Hepatic stellate cell (primary cell): ENCODE measurements at places on chromosomes 2 and 18.

- no peak for DNase-seq
Measured at GRCh38 chr2:43402452-43402937, 176.1 kb upstream of the ZFP36L2 start.

GRCh38 chr18:50083708-50084107, 111.2 kb downstream of the MYO5B start:
- no peak for DNase-seq

DNA sequence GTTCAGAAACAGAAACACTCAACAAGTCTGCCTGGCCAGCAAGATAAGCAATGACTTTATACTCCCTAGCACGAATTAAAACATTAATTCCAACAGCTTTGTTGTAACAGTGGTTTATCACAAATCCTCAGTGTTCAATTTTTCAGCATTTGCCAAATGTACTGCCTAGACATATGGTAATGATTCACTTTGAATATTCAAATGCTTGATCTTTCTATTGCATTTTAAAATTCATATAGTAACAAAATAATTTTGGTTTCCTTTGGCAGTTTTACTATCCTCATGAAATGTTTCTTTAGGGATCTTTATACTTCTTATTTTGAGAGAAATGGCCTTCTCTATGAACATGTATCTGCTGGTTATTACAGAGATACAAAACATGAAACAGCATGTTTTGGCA, 851.8 kb upstream of the NXPH2 start:
- no peak for DNase-seq

DNA sequence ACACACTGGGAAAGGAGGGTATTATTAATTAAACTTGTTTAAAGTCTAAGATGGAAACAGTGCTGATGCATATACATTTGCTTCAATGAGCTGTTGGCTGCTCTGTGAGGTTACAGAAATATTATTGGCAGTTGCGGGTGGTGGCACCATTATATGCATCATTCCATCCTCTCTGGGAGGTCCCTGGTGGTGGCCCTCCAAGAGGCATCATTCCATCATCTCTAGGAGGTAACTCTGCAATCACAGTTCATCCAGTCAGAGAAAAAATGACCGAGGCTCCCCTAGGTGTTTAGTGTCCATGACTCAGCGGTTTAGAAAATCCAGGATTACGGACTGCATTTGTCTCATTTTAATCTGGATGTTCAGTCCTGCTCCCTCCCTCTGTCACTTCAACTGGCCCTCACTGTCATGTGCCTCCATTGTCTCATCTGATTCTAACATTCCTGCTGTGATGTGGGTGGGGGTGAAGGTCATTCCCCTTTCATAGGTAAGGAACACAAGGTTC, 15.4 kb downstream of the AFF3 start:
- no peak for DNase-seq

DNA sequence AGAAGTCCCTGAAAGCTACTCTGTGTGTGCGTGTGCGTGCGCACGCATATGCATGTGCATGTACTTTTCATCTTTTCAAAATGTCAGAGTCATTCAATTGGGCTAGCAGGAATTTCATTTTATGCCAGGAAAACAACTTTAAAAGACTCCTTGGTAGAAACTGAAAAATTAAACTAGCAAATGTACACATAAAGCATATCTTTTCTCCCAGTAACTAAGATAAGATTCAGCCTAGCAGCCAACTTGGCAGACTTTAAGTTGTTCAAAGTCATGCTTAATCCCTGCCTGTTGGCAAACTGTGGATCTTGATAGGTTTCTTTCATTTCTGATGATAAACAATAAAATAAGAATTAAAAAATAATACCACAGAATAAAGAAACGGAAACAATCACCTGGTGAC, 1129.1 kb downstream of the LRP1B start:
- no peak for DNase-seq

- DNase-seq: no peak
Measured at GRCh38 chr18:25001803-25002202, 350.2 kb downstream of the ZNF521 start.

DNA sequence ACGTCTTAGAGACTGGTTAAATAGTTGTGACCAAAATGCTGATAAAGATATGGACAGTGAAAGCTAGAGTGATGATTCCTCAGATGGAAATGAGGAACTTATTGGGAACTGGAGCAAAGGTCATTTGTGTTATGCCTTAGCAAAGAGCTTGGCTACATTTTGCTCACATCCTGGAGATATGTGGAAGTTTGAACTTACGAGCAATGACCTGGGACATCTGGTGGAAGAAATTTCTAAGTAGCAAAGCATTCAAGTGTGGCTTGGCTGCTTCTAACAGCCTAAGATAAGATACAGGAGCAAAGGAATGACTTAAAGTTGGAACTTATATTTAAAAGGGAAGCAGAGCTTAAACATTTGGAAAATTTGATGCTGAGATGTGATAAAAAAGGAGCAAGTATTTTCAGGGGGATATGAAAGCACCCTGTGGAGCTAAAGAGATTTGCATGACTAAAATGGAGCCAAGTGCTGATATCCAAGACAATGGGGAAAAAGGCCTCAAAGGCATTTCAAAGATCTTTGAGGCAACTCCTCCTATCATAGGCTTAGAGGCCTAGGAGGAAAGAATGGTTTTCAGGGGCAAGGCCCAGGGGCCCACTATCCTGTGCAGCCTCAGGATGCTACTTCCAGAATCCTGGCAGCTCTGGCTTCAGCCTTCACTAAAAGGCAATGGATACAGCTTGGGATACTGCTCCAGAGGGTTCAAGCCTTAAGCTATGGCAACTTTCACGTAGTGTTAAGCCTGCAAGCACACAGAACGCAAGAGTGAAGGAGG, 124.1 kb upstream of the KLHL14 start:
- DNase-seq: no peak

- peak; percentile 8 for DNase-seq
Measured at GRCh38 chr2:143686585-143687164, 557.5 kb downstream of the ARHGAP15 start.

DNA sequence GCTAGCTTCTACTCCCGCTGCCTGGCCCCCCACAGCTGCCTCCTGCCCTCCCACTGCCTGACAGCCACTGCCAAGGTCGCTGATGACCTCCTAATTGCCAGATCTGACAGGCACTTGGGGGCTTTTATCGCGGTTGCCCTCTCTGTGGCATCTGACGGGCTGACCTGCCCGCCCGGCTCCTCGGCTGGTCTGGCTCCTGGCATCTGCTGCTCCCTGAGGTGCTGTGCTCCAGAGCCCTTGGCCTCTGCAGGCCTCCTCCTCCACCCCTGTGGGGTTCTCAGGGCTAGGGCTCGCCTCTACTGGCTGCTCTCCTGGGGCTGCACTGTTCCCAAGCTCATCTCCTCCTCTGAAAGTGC, 43.1 kb downstream of the INHBB start:
- no peak for DNase-seq

DNA sequence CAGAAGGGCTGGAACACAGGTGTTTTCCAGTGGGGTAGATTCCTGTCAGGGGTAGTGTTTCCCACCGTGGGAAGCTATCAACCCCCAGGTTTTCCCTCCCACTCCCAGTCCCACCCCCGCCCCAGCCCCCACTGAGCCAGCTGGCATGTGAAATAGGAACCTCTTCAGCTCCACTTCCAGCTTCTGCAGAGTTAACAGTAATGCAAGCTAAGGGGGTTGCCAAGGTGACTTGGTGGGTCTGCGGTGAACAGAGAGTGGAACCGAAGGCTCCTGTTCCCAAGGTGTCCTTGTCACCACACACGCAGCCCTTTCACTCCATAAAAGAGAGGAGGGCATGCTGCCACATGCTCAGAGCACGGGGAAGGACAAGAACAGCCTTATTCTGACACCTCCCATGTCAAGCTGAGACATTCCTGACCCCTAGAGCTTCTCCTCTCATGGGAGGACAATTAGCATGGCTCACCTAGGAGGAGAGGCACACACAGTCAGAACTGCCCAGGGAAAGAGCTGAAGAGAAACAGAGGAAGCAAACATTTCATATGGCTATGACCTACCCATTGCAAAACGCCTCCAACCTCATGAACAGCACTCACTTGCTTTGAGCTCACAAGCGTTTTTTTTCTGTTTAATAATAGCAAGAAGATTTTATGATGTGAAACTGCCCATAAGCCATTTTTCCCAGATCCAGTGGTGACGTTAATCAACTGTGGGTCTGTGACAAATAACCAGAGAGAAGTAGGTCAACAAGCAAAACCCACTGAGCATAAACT, 39.8 kb upstream of the TBC1D8 start:
- no peak for DNase-seq

DNA sequence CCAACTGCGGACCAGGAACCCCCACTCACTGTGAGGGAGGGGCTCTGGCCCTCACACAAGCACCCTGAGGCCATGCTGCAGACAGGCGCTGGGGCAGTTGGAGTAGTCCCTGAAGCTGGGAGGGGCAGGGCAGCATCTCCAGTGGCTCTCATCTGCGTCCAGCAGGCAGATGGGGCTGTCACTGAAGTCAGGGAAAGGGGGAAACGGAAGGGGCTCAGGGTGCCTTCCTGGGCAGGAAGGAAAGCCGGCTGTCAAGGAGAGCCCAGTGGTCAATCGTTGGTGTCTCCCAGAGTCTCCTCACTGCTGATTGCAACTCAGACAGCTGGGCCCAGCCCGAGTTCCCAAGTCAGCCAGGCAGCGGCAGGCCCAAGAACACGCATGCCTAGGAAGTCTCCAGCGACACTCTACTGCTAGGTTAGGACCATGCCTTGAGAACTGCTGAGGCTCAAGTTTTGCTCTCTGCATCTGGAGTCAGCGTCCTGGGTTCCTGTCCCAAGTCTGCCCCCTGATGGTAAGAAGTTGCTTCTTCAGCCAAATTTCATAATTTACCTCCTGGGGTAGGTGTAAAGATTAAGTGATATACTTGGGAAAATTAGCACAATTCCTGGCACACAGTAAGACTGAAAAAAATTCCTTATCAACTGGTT, 27.4 kb upstream of the NMUR1 start:
- peak; percentile 94 for DNase-seq

DNA sequence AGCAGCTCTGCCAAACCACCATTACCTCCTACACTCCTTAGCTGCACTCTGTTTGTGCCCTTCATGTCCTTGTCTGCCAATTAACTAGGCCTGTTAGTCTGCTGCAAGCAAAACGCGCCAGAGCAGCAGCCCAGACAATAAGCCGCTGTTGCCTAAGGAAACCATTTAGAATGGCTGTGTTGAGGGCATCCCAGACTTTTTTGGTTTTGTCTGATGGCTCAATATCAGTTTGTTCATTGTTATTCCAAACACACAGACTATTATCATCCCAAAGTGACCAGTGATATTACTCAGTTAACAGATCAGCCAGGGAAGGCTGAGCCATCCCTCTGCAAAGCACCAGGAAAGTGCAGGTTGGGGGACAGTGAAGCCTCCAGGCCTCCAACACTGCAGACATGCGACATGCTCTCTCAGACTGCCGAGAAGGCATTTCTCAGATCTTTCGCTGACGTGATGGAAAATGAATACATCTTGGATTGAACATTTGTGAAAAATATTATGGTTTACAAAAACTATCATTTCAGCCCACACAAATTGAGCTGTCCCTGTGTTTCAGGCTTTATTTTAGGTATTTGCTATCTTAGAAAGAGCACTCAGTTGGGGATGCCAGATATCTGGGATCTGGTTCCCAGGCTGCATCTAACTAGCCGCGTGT, 182.0 kb upstream of the HNRNPA3 start:
- no peak for DNase-seq

DNA sequence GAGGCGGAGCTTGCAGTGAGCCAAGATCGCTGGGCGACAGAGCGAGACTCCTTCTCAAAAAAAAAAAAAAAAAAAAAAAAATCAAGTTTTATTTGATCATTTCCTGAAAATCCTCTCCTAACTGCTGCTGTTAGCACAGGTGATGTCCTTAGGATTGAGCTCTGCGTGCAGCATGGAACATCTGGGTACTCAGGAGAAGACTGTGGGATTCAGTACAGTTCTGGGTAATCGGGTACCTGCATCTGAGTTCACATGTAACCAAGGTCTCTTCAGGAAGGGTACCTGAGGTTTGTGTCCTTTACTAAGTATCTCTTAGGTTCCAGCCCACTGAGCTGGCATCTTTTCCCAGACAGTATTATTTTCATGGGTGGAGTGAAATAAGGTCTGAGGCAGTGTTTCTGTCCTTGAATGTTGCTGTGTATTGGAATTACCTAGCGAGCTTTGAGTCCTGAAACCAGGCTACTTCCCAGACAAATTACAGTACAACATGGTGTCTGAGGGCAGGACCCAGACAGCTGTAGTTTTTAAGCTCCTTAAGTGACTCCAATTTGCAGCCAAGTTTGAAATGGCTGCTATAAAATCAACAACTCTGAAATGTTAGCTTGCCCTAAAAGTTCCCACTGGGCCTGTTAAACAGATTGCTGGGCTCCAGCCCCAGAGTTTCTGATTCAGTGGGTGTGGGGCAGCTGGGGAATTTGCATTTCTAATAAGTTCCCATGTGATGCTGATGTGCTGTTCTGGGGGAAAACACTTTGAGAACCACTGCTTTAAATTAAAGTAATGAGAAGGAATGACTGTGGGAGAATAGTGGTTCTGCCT, 120.5 kb downstream of the PMAIP1 start:
- DNase-seq: no peak

DNA sequence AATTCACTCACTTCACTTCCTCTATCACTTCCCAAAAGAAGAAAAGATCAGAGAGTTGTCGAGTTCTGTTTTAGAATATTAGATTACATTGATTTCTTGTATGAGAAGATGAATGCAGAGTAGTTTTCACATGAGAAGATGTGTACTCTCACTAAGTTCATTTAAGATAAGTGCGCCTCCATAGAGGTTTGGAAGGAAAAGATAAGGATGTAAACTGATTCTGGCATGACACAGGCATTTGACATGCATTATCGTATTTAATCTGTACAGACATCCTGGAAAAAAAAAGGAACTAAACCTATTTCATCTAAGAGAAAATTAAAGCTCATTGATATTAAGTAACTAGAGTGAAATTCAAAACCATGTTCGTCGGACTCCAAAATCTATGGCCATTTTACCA, 152.2 kb upstream of the CRIM1 start:
- no peak for DNase-seq

GRCh38 chr18:61998957-61999356, 106.2 kb upstream of the RNF152 start:
- DNase-seq: peak; percentile 55

DNA sequence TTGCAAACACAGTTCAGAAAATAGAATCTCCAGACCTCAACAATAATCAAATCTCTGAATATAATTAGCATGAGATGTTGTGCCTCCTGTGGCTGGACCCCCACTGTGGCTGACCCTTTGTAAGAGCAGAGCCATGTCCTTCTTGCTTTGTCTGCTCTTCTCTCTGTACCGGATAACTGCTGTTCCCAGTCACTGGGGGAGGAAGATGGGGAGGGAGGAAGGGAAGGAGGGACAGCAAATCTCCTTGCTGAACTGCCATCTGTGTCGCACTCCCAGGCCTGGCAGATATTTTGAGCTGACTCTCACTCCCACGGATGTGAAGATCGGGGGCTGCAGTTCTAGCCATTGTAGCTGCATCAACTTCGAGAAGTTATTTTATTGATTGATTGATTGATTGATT, 319.0 kb upstream of the CXCR4 start:
- DNase-seq: no peak

- DNase-seq: no peak
Measured at GRCh38 chr18:1513519-1513918, 608.8 kb downstream of the ADCYAP1 start.

DNA sequence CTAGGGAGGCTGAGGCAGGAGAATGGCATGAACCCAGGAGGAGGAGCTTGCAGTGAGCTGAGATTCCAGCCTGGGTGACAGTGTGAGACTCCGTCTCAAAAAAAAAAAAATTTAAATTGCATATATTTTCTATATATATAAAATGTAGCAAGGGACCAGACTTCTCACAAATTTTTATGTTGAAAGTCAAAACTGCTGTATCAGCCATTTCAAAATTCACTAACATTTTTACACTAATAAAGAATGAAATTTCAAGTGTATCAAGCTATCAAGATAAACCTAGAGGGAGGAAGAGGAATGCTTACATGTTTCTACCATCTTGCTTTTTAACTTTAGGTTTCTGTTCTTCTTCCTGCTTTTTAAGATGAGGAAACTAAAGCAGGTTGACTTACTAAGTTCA, 464.0 kb downstream of the KCNJ3 start:
- DNase-seq: no peak
